Stimulated activated CD4-positive, alpha-beta T cell treated with anti-CD3 and anti-CD28 coated beads, Interleukin-1b, Interleukin-23, amount 100 ng/mL, for 1 hour (primary cell): ENCODE measurements at places on chromosomes 2 and 18.

DNA sequence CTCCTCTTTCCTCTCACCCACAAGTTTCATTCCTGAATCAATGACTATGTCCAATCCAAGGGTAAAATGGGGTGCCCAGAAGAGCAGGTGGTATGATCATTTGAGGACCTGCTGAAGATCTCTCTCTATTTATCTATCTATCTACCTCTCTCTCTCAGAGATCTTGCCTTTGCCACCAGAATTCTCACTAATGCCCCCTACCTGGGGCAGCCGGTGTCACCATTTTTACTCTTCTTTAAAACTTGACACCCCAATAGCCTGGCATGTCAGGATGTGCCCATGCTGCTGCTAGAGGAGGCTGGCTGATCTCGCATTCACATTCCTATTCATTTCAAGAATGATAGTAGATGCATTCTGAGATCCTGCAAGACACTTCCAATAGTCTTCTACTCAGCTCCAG lies 24.3 kb upstream of the RPIA start:
- DNase-seq, result no peak

DNA sequence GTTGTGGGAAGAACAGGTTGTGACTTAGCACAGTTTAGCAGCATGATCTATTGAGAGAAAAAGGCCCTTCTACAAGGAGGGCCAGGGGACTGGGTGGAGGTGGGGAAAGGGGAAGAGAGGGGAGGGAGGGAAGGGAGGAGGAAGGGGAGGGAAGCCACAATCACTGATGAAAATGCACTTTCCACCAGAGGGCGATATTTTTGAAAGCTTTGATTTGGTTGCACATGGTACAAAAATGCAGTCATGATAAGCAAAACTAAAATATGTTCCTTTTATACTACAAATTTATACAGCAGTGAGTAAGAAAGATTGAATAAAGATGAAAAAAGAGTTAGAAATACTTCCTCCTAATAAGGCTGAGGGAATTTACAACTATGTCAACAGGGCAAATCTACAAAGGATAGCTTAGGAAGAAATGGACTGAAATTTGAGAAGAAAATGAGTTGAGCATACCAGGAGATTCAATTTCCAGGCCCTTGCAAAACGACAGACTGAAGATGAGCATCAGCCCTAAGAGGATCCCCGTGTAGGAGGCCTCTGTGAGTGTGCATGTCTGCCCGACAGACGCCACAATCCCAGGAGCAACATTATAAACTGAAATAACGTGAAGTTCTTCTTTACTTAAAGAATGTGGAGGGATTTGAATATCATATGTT lies 17.2 kb downstream of the SH3YL1 start:
- DNase-seq, result no peak

GRCh38 chr2:226017537-226017936 lies 618.0 kb downstream of the NYAP2 start:
- no peak for DNase-seq

DNA sequence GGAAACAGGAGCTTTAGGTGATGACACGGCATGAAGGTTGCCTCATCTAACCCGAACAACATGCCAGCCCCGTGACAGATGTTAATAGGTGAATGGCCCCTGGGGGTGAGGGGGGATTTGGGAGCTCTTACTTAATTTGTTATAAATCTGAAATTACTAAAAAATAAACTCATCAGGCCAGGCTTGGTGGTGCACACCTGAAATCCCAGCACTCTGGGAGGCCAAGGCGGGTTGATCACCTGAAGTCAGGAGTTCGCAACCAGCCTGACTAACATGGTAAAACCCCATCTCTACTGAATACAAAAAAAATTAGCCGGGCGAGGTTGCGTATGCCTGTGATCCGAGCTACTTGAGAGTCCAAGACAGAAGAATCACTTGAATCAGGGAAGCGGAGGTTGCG lies 6.1 kb downstream of the STK25 start:
- no peak for DNase-seq

DNA sequence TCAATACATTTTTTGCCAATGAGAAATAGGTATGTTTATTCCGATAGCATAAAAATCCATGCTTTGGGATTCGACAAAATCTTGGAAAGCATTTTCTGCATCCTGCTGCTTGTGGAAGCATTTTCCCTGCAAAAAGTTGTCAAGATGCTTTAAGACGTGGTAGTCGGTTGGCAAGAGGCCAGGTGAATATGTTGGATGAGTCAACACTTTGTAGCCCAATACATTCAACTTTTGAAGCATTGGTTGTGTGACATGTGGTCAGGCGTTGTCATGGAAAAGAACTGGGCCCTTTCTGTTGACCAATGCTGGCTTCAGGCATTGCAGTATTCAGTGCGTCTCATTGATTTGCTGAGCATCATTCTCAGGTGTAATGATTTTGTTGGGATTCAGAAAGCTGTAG lies 764.5 kb downstream of the TRIB2 start:
- no peak for DNase-seq

DNA sequence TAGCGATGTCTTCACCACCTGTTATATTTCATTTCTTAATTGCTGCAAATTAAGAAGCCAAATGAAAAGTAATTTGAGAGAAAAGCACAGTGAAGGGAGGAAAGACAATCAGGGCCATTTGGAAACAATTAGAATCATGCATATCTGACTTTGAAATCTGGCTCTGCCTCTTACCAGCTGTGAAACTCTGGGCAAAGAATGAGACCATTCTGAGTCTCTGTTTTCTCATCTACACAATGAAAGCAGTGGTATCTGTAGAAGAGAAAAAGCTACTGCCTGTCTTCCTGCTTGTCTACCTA lies 334.5 kb upstream of the CYRIA start:
- DNase-seq, result no peak

DNA sequence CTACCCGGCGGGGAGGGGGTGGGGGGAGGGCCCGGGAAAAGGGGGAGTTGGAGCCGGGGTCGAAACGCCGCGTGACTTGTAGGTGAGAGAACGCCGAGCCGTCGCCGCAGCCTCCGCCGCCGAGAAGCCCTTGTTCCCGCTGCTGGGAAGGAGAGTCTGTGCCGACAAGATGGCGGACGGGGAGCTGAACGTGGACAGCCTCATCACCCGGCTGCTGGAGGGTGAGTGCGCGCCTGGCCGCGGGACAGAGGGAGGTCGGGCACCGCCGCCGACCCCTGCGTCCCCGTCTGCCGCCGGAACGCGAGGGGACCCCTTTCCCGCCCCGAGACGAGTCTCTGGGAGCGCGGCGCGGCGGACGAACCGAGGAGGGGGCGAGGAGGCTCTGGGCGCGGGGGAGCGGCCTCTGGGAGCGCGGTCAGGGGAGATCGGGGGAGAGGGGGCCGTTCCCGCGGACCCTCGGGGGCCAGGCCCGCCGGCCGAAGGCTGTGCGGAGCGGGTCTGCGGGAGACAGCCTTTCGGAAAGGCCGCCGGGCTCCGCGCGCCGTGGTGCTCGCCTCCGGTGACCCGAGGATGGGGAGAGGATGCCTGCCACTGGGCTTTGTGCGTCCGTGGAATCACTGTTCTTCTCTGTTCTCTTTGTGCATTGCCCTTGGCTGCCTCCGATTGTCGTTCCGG lies 463 bp downstream of the PPP1CB start:
- no peak for DNase-seq

GRCh38 chr2:202555356-202555755 lies 79.4 kb upstream of the FAM117B start:
- no peak for DNase-seq

GRCh38 chr18:25136416-25137196 lies 215.4 kb downstream of the ZNF521 start:
- no peak for DNase-seq

GRCh38 chr2:26702025-26702424 lies 9.5 kb downstream of the KCNK3 start:
- no peak for DNase-seq

DNA sequence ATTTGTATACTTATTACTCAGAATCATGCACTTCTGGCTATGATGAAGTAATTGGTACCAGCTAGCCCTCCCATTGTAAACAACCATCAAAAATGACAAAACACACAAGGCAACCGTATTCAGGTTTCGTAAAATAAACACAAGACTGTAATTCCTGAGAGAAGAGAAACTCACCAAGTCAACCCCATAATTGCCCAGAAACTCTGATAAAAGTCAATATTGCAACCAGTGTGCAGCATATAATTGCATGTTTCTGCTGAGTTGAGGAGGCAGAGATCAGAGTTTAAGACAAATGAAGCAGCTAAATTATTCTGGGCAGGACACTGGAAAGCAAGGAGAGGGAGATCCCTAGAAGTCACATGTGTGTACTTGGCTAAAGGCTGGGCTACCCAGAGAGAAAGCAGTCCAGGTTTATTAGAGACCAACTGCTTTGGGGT lies 90.3 kb downstream of the ROCK2 start:
- no peak for DNase-seq

GRCh38 chr2:196466581-196466980 lies 172.9 kb upstream of the CCDC150 start:
- DNase-seq, result no peak

GRCh38 chr2:100981011-100981410 lies 21.1 kb upstream of the RPL31 start:
- DNase-seq, result no peak

DNA sequence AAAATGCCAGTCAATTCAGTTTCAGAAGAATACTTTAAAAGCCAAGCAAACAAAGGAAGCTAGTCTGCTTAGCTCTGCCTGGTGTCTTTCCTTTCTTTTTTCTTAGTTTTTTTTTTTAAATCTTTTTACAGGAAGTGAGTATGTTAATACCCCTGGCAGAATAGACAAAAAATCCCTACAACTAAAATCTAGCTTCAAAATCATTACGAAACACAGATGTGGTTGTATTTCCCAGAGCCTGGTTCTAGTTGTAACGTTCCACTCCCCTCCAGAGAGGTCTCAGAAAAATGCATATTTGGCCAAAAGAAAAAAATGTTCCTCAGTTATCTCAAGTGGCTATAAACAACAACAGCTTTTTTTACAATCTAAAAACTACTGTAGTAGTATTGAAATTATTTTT lies 202.1 kb upstream of the RND3 start:
- DNase-seq, result no peak

DNA sequence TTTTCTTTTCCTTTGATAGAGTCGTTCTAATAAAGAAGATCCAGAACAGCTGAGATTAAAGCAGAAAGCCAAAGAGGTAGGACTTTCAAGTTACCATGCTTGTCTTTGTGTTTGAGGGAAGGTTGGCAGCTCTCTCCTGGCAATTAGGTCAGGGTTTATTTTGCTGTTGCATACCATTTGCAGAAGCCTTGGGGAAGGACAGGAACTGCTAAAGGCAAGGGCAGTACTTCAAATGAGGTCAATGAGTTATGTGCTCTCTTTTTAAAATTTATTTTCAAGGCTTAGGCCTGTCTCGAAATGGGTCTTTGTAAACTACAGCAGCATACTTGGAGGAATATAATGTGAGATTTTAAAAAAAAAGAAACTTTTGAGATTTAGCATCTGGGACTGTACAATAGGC lies 108.9 kb downstream of the TAF4B start:
- DNase-seq, result no peak

DNA sequence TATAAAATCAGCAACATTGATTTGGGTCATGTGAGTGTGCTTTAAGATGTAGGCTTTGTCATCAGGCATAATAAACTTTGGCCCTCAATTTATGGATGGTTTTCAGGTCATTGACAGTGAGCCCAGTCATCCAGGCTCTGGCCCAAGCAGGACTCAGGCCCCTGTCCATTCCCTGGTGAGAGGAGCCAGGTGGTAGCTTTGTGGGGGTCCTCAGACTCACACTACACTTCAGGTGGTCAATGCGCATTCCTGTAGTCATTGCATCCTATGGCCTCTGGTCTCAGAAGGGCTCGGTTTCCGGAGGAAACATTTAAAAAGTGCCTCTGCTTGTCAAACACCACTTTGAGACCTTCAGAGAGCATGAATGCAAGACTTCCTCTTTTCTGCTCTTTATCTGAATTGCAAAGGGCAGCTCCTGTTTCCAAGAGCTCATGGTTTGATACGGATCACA lies 20.2 kb downstream of the LGALSL start:
- no peak for DNase-seq

DNA sequence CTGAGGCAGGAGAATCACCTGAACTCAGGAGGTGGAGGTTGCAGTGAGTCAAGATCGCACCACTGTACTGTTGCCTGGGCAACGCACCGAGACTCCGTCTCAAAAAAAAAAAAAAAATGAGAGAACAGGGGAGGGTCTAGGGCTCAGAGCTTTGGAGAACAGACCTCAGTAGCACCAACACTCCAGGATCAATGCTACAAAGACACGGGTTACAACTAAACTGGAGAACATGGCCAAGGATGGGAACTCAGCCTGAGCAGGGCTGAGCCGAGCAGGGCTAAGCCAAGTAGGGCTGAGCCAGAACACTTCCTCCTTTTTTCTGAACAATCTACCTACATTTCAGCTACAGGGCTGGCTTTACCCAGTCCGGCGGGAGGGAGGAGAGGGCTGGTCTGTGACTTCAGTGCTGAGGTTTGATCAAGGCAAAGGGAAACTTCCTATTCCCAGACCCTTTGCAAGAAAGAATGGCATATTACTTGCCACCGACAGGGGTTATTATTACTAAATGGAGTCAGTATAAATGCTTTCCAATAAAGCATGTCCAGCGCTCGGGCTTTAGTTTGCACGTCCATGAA lies 2.9 kb upstream of the CASP8 start:
- DNase-seq, result no peak

DNA sequence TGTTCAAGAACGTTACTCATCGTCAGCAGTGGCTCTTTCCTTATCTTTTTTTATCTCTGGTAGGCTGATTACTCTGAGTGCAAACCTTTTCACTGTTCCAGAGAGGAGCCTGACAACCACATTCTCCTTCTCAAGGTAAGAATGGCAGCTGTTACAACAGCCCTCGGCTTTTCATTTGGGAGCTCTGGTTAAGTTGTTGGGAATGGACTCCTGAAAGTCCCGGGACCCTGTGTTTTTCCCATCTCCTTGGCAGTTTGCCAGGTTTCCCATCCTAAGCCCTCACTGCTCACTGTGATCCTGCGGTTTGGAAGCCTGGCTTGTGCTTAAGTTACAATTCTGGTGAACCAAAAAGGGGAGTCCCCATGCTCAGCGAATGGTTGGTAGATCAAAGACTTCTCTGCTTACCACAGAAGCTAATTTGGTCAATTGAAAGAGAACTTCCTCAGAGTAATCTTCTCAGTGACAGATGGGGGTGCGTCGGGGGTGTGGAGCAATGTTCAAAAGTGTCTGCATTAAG lies 122.3 kb downstream of the LYPD6B start:
- DNase-seq, result no peak

DNA sequence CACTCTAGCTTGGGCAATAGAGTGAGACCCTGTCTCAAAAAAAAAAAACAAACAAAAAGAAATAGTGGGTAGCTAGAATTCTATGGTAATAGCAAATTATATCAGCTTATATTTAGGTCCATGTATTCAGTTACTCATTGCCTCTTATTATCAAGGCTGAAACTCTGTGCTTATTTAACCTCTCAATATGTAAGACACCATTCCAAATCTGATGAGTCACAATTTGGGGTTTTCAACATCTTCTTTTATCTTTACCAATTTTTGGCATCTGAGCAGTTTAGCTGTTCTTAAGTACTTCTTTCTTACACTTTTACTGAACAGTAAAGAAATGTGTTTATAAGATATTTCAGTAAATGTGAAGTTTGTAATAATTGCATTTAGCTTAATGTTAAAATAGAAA lies 69.3 kb downstream of the TTC27 start:
- DNase-seq, result no peak

DNA sequence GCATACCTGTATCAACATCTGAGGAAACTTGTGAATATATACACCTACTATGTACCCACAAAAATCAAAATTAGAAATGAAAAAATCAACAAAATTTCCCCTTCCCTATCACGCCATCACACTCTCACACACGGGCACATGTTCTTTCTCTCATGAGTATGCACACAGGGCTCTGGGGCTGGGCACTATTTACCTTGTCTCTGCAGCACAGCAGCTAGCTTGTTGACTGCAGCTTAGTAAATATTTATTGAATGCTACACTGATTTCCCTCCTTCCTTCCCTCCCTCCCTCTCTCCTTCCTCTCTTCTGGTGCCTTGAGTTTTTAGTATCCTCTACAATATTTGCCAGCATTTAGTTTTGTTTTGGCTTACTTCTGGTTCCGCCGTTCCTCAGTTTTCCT lies 182.7 kb upstream of the LHCGR start:
- no peak for DNase-seq
